Osteocyte (in vitro differentiated cells): ENCODE measurements at places on chromosomes 4 and X. TPM values are rescaled to one million over a fixed set of nuclear protein-coding genes. Genes with fewer than 3 reads are reported as not detected.

- DNase-seq, result no peak
- H3K36me3 ChIP-seq, result no peaks in the 10 kb centered on the region
- no peaks in the 10 kb centered on the region for H3K27me3 ChIP-seq
- peaks cover 7% of the 10 kb centered on the region for H3K4me1 ChIP-seq
- no peak overlapping the region for H3K27ac ChIP-seq
Observed at GRCh38 chrX:134683351-134684005, 25.2 kb upstream of the PLAC1 start.

The RELL1 gene
- 15.6 and 17.4 TPM in 2 replicates for total RNA-seq

GRCh38 chr4:111630705-111631104, 514.5 kb upstream of the FAM241A start:
- no peak overlapping the region for H3K27ac ChIP-seq
- no peaks in the 10 kb centered on the region for H3K4me1 ChIP-seq
- peaks cover 12% of the 10 kb centered on the region for H3K27me3 ChIP-seq
- H3K36me3 ChIP-seq, result no peaks in the 10 kb centered on the region
- H3K4me3 ChIP-seq, result no peak overlapping the region

The UGT2B11 gene
- not detected in 2 replicates for total RNA-seq

The ADAMTS3 gene
- 0.94 and 1.4 TPM in 2 replicates for total RNA-seq

DNA sequence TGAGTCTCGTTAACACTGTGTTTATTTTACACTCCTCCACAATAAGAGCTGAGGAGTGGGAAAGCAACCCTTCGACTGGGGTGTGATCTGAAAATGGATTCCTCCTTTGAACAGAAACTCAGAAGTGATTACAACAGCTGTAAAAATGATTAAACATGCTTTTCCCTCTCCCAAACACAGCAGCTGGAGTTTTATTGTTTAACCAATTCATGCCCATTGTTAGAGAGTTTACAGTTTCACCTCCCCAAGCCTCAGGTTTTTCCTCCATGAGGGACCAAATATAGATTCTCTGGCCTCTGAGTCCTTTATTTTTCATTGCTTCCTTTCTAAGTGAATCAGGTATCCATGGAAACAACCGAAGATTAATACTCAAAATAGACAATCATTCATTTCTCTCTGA, 263.0 kb upstream of the TAPT1 start:
- no peaks in the 10 kb centered on the region for H3K36me3 ChIP-seq
- H3K27ac ChIP-seq, result no peak overlapping the region
- no peaks in the 10 kb centered on the region for H3K4me1 ChIP-seq

DNA sequence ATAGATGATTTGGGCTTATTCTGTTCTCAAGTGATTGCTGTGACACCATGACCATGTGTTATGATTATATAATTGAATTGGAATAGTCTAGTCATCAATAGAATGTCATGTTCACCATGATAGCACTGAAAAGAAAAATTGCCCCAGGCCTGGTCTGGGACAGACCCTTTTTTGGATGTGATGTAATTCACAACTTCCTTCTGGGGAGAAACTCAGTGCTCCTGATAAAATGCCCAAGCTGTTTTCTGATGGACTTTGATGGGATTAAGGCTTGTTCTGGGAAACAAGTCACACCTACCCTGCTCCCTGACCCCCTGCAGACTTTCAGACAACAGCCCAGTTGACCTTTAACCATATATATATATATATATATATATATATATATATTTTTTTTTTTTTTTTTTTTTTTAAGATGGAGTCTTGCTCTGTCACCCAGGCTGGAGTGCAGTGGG, 65.3 kb downstream of the RHOH start:
- H3K27ac ChIP-seq, result no peak overlapping the region
- DNase-seq, result no peak
- peaks cover 21% of the 10 kb centered on the region for H3K4me1 ChIP-seq
- no peak overlapping the region for H3K4me3 ChIP-seq
- no peaks in the 10 kb centered on the region for H3K36me3 ChIP-seq

- H3K4me3 ChIP-seq, result no peak overlapping the region
- H3K27ac ChIP-seq, result no peak overlapping the region
- H3K4me1 ChIP-seq, result peaks cover 1% of the 10 kb centered on the region
- no peaks in the 10 kb centered on the region for H3K27me3 ChIP-seq
Observed at GRCh38 chr4:4789462-4789861, 70.0 kb upstream of the MSX1 start.

GRCh38 chrX:118569676-118570075, 74.1 kb downstream of the DOCK11 start:
- H3K27ac ChIP-seq, result no peak overlapping the region
- no peaks in the 10 kb centered on the region for H3K4me1 ChIP-seq
- no peak overlapping the region for H3K4me3 ChIP-seq
- peaks cover 17% of the 10 kb centered on the region for H3K36me3 ChIP-seq
- no peak for DNase-seq

DNA sequence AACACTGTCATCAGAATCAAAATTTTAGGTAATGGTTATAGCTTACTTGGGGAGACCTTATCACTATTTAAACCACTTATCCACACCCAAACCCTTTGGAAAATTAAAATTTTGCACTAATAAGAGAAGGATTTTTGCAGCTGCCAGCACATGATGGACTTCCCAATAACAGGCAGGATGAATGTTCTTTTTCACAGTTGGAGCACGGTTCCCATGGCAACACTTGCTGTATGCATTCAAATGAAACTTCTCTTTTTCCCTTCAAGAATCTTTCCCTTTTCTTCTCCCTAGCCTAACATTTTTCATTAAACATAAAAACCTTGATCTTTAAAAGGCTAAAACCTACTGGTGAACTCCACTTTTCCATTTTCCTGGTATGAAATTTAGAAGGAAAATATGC, 768.2 kb downstream of the KCTD8 start:
- H3K27me3 ChIP-seq, result no peaks in the 10 kb centered on the region
- H3K27ac ChIP-seq, result no peak overlapping the region
- no peak for DNase-seq
- H3K4me1 ChIP-seq, result no peaks in the 10 kb centered on the region
- no peaks in the 10 kb centered on the region for H3K36me3 ChIP-seq

DNA sequence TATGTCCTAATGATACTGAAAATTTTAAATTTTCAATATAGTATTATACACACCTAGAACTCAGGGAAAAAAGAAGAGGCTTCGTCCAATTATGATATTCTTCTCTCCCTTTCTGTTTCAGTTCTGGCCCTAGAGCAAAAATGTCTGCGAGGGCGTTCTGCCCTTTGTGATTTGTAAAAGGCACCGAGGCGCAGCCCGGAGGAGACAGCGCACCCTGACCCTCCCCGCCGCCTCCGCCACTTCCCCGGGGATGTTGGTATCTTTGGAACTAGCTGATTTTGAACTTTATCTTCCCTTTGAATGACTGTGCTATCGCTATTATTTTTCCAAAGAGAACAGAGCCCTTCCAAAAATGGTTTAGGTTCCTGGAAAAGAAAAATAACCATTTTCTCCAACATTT, 173.2 kb upstream of the FAM9B start:
- H3K36me3 ChIP-seq, result no peaks in the 10 kb centered on the region
- DNase-seq, result no peak
- H3K4me3 ChIP-seq, result peak overlapping the region; percentile 14
- H3K4me1 ChIP-seq, result peaks cover 6% of the 10 kb centered on the region
- H3K27me3 ChIP-seq, result peaks cover 3% of the 10 kb centered on the region
- H3K27ac ChIP-seq, result no peak overlapping the region

DNA sequence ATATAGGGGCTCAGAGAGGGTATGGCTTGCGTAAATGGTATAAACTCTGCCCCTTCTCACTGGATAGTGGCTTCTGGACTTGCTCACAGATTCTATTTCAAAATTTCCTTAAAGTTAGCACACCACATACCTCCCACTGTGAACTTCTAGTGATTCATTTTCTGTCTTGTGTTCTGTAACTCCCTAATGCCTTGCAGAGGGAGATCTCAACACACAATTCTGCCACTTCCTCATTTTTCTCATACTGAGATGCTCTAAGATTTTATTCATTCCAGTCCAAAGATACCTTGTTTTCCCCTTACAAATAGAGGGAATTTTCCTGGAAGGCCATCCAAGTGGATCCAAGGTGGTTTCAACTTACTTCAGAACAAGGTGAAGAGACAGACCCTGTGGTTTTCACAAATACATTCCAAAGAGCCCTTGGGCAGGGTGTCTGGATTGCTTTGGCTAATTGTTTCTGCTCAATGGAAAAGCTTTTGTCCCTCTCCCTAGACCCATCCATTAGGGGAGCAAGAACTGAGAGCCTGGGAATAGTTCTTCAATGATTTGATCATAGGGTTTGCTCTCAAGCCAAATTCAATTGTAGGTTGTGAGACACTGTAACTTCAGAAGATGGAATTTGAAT, 52.1 kb upstream of the CAPN6 start:
- no peak overlapping the region for H3K4me3 ChIP-seq
- no peaks in the 10 kb centered on the region for H3K4me1 ChIP-seq
- H3K27me3 ChIP-seq, result no peaks in the 10 kb centered on the region

DNA sequence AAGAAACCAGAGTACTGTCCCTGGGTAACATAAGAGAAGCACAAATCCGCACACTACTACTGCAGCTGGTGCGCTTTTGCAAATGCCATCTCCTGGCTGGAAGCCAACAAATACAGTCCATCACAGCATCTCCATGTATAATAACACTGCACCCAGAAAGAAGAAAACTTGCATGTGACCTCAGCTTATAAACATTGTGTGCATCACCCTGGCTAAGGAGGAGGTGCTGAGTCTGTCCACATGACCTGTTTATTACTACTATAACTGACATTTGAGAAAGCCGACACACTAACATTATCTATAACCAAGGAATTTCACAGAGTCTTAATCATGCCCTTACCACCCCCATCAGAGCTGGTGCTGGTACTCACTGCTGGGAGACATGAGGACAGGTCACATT, 516.8 kb downstream of the CFAP47 start:
- H3K27ac ChIP-seq, result no peak overlapping the region
- no peak for DNase-seq
- no peaks in the 10 kb centered on the region for H3K27me3 ChIP-seq
- H3K4me3 ChIP-seq, result no peak overlapping the region
- H3K36me3 ChIP-seq, result no peaks in the 10 kb centered on the region

The POF1B gene
- not detected in 2 replicates for total RNA-seq

- no peak overlapping the region for H3K4me3 ChIP-seq
- no peak overlapping the region for H3K27ac ChIP-seq
- H3K4me1 ChIP-seq, result peaks cover 19% of the 10 kb centered on the region
- DNase-seq, result no peak
Observed at GRCh38 chr4:8265171-8265929, 4.2 kb upstream of the HTRA3 start.

DNA sequence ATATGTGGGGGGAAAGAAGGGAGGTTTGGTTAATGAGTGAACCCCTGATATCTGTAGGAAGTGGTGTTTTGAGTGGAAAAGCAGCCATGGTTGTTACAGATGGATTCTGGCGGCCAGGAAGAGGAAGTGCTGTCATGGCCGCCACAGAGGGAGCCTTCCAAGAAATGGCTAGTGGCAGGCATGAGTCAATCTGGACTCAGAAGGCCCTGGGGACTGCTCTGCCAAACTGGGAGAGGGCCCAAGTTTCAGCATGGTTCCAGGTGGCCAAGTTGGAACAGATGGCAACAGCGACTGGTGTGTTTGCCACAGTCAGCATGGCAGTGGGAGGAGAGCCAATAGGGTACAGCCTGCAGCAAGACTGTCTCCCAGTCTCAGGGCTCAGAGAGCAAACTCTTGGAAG, 32.5 kb downstream of the ETDB start:
- no peaks in the 10 kb centered on the region for H3K27me3 ChIP-seq
- no peak overlapping the region for H3K4me3 ChIP-seq
- H3K27ac ChIP-seq, result no peak overlapping the region

GRCh38 chr4:180240670-180241069, 2002.5 kb upstream of the TENM3 start:
- no peaks in the 10 kb centered on the region for H3K27me3 ChIP-seq
- H3K4me1 ChIP-seq, result no peaks in the 10 kb centered on the region
- no peak for DNase-seq
- H3K36me3 ChIP-seq, result no peaks in the 10 kb centered on the region
